Stimulated activated CD4-positive, alpha-beta T cell treated with anti-CD3 and anti-CD28 coated beads, Interleukin-1b, Interleukin-23, amount 100 ng/mL, for 48 hours (primary cell): ENCODE measurements at places on chromosomes 1 and 21.

DNA sequence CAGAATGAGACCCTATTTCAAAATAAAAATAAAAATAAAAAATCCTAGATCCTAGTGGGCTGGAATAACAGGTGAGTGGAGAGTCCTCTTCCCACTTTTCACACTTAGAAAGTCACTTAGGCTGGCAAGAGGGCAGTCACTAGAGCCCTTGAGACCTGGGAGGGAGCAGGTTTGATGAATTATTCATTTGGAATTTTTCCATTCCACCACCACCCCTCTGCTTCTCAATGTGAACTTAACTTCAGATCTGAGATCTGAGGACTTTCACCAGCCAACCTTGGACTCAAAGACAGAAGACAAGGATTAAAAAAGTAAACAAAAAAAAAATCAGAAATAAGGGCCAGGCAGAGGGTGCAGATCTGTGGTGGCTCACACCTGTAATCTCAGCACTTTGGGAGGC lies 16.5 kb downstream of the AKR7A3 start:
- DNase-seq = no peak

- no peak for DNase-seq
Observed at GRCh38 chr1:64759968-64760367, 15.1 kb downstream of the RAVER2 start.

DNA sequence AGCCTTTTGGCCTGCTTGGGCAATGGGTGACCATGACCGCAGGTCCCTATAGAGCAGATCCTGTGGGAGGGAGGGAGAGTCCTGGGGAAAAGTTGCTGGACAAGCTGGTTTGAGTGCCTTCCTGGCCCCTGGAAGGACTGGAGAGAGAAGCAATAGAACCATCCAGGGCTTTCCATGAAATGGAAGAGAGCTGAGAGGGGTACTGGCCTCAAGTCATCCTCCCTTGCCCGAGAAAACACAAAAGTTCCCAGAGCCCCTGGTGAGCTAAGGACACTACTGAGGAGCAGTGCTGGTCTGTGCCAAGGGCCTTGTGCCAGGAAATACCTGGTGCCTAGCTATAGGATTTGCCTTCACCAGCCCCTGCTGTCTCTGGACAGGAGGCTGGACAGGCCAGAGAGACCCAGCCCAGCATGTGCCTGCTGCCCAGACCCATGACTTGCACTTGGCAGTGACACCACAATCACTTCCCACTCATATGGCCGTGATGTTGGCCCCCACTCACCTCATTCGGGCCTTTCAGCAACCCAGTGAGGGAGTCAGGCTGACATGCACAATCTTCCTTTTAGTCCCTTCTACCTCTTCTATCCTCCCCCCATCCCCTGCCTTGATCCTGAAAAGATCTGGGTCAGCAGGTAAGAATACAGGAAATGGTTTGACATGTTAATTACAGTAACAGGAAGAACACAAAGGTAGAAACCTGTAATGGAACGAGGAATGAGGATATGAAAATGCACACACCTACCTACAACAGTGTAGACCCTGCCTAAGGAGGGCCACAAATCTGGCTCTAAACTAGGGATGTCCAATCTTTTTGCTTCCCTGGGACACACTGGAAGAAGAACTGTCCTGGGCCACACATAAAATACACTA lies 7.0 kb downstream of the SH3BP5L start:
- no peak for DNase-seq

DNA sequence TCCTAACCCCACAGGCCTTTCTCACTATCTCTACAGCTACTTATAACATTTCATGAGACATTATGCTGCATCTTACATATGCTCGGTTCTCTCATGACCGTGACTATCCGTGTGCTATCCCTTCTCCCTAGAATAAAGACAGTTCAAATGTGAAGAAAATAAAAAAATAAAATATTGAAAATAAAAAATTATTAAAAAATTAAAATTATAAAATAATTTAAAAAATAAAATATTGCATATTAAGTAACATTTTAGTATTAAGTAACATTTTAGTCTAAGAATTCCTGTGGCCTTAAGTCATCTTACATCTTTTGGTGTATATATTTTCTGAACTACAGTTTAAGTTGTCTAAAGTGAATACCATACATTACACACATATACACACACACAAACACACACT lies 415.5 kb downstream of the DPYD start:
- DNase-seq = no peak

GRCh38 chr1:214452152-214452784 lies 99.1 kb downstream of the PTPN14 start:
- no peak for DNase-seq

DNA sequence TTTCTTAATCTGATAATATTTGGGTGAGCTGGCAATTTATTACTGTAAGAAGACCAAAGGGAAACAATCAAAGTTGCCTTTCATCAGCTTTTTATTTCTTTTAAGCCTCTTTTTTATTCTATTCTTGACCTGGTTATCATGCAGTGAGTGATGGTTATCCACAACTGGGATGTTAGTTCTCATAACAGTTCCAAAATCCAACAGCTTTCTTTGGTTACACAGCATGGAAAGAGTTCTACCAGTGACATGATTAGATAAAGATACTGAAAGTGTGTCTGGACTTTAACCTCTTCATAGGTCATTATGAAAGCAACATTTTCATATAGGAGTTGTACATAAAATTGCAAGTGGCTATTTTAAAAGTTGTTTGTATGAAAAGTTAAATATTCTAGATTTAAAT lies 163.0 kb downstream of the SYT2 start:
- DNase-seq = no peak

- DNase-seq = no peak
Observed at GRCh38 chr1:55696181-55696754, 481.1 kb upstream of the USP24 start.

- no peak for DNase-seq
Observed at GRCh38 chr1:2412773-2413494, 570 bp upstream of the PEX10 start.

GRCh38 chr21:34844924-34845238 lies 176.1 kb downstream of the CLIC6 start:
- no peak for DNase-seq
